Stimulated activated naive CD4-positive, alpha-beta T cell treated with Interleukin-2 at 50 U/mL for 16 hours (primary cell): ENCODE measurements at places on chromosomes 2 and 18.

DNA sequence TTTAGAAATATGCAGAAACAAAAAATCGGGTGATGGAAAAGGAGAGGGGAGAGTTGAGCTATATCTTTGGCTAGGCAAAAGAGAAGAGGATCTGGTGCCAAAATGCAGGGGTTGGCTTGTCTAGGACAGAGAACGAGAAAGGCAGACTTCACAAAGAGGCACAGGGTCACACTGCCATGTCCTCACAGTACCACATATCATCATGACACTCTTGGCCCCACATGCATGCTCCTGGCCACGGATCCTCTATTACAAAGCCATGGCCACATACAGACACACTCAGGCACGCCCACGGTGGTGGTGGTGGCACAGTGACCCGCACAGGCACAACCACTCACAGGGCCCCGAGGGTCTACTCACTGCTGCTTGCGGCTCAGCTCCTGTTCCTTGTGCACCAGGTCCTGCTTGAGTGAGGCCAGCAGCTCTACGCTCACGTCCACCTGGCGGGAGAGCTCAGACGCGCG is 15.9 kb downstream of the FBXO41 start:
- no peak for DNase-seq

- peak; percentile 30 for DNase-seq
These were observed 38.5 kb downstream of the PNO1 start for GRCh38 chr2:68196120-68196716.

DNA sequence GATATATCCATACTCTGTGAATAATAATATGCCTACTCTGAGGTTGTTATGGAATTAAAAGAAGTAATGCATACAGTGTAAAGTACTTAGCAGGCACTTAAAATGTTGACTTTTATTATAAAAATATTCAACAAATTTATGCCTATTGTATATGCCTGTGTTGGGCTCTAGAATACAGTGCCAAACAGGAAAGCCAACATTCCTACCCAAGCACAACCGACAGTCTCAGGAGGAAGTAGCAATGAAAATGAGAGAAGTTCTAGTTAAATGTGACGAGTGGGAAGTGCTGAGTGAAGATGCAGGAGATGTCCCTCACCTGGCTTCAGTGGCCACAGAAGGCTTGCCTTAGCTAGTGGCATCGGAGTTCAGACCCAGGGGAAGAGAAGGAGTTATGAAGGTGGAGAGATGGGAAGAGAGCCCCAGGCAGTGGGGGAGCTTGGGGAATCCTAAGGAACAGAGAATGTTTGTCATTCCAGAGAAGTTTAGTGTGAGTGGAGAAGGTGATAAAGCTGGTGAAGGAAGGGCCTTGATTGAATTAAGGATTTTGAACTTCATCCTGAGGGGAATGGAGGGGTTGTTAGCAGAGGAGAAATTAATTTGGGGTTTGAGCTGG is 105.4 kb upstream of the CNGA3 start:
- no peak for DNase-seq

- no peak for DNase-seq
These were observed 18.3 kb upstream of the FAM98A start for GRCh38 chr2:33617401-33617800.
